Sciatic nerve (tissue), 2 donors: ENCODE measurements at places on chromosomes 4 and X.

GRCh38 chr4:182918791-182919302 lies 1.7 kb upstream of the DCTD start:
- DNase-seq = no peak

DNA sequence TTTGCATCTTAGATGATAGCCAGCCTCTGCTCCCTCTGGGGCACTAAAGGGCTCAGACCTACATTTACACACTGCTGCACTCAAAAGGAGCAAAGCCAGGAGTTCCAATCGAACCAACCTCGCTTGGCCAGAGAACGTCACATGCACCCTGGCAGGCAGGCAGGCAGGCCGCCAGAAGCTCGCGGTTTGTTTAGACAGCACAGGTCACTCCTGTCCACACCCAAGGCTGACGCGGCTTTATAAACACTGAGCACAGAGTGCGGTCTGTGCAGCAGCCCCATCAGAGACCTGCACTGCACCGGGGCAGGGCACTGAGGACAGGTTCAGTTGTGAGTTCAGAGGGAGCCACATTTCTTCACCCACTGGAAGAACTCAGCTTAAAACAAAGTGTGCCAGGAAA lies 143.9 kb downstream of the BCOR start:
- peak; percentile 71 for DNase-seq

- DNase-seq = no peak
Observed at GRCh38 chr4:13534344-13535063, 9.8 kb downstream of the NKX3-2 start.

DNA sequence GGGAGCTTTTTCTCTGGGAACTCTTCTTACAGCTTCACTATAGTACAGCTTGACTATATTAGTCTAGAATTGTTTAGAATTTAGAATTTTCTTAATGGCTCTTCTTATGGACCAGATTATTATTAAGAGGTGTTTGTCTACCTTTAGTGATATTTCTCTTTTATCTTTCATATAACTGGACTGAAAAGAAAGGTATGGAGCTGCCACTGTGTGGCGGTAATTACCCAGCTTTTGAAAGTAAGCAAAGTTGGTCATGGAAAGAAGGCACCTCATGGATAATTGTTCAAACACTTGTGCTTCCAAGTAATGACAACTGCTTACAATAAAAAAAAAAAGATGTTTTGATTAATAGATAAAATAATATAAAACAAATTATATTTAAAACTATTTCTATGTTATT lies 1112.5 kb downstream of the TECRL start:
- no peak for DNase-seq

GRCh38 chr4:119246177-119246733 lies 33.7 kb downstream of the USP53 start:
- no peak for DNase-seq

DNA sequence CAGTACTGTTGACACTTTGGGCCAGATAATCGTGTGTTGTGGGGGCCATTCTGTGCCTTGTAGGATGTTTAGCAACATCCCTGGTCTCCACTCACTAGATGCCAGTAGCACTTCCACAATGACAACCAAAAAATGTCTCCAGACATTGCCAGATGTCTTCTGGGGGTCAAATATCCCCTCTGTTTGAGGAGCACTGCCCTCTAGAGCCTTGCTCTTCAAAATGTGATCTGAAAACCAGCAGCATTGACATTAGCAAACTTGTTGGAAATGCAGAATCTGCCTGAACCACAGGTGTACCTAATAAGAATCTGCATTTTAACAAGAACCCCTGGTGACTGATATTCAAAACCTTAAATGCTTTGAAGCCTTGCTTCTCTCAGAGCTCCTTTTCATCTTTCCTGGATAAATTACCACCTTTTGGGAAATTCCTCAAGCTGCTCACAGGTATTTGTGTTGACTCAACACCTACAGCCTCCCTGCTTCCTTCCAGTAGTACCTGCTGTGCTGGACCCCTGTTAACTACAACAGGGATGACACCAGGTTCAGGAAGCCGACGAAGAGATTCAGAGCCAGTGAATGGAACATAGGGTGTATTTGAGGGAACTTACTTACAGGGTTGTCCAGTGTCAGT lies 459.0 kb upstream of the NR3C2 start:
- DNase-seq = no peak
